ENCODE measurements at places on chromosomes 16 and 17.
A peak's percentile ranks its signal among the peaks of the same experiment; 100 is the strongest.

- DNase-seq: no peak
These were observed 47.9 kb downstream of the STH start for GRCh38 chr17:46046957-46047356.

- no peak for DNase-seq
These were observed 678 bp downstream of the MGAT5B start for GRCh38 chr17:76868669-76869495.

DNA sequence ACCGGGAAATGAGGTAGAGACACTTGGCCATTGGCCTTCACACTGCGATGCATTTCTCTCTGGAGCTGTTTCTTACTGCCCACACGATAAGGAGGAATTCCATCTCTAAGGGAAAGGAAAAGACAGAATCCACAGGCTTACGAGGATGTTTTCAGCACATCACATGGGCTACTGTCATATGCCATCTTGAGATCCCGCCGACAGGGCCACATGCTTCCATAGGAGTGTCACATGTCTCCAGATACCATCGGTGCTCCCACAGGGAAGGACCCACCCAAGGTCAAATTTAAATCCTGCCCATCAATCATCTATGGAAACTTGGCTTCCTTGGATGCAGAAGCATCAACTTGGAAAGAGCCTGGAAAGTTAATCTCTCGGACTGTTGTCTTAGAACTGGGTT, 20.0 kb downstream of the AXIN2 start:
- DNase-seq: no peak

- DNase-seq: no peak
These were observed 9.3 kb downstream of the UBE2G1 start for GRCh38 chr17:4357030-4357628.

- DNase-seq: no peak
These were observed 10.3 kb upstream of the MLYCD start for GRCh38 chr16:83888672-83889044.

DNA sequence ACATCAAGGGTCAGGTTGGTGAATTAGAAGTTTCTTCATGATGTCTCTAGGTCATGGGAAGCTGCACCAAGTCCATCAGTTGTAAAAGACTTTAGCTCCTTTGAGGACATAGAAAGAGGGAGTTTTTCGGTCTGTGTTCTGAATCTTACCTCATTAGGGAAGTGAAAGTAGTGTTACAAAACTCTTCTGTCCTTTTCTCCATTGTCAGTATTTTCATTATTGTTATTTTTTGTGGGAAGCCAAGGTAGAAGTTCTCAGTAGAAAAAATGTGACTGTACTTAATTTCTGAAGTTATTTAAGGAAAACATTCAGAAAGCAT, 24.2 kb downstream of the MAP3K3 start:
- DNase-seq: no peak

DNA sequence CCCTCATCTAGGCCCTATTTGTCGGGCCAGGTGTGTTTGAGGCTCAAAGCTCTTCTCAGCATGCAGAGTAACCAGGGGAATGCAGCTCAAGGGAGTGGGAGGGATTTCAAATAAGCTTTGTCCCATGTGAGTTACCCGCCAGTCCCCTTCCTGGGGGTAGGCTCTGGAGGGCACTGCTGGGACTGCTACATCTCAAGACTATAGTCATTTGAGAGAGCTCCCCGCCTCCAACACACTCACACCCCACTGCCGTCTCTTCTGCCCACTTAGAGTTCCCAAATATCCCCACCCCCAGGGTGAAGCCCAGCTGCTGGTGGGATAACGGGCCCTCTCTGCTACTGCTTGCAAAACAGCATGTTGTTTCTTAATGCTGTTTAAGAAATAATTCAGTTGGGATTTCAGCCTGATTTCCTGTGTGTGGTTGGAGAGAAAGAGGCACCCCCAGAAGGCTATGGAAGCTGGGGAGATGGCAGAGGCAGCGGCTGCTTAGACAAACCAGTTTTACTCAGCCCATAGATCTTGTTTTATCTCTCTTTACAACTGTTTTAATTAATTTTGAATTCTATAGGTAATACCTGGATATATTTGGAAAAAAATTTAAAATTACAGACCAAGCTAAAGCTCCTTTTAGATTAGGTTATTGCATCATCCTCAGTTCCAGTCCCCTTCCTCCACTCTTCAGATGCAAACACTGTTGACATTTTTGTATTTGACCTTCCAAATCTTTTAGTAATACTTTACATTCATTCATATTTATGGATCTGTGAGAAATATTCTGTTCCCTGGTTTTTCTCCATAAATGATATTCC, 4.1 kb upstream of the MPO start:
- DNase-seq: no peak

DNA sequence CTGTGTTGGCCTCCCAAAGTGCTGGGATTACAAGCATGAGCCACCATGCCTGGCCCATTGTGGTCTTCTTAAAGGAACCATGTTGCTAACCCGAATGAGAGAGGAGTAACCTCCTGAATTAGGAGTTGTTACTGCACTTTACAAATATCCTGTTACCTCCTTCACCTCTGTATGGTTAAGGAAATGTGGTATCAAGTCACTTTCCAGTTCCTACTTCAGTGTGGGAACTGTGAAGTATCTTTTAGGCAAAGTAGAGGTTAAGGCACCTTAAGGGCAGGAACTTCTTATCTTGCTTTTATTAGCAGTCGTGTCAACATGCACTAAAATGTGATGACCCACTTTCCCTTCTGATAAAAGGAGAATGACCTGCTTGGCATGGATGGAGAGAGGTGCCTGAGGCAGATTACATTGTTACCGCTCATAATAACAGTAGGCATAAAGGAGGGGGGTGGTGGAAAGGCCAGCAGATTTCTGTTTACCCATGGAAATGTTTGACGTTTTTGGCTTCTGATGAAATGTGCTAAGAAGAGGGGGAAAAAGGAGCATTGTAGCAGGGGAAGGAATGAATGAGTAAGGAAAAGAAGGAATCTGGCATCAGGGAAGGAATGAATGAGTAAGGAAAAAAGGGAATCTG, 28.5 kb downstream of the FTO start:
- no peak for DNase-seq

GRCh38 chr16:61887903-61888302, 148.3 kb downstream of the CDH8 start:
- DNase-seq: peak; percentile 5

DNA sequence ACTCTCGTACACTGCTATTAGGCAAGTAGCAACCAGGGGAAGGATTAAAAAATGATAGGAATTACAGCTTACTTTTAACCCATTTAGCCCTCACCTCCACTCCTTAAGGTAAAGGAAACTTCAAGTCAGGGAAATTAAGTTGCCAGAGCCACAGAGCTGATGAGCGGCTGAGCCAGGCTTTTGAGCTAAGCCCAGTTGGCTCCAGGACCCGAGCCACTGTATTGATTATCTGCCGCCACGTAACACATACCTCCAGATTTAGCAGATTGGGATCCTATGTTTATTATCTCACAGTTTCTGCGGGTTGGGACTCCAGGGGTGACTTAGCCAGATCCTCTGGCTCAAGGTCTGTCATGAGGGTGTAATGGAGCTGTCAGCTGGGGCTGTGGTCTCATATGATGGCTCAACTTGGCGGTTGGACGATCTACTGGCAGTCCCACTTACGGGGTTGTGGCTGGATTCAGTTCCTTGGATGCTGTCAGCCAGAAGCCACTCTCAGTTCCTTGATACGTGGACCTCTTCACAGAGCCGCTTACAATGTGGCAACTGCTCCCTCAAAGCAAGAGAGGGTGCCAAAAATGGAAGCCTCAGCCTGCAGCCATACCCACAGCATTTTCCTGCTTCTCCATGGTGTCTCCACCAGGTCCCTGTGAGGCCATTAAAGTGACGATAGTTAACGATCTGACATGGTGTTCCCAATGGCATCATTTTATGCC, 57.3 kb downstream of the TMEM186 start:
- DNase-seq: no peak

DNA sequence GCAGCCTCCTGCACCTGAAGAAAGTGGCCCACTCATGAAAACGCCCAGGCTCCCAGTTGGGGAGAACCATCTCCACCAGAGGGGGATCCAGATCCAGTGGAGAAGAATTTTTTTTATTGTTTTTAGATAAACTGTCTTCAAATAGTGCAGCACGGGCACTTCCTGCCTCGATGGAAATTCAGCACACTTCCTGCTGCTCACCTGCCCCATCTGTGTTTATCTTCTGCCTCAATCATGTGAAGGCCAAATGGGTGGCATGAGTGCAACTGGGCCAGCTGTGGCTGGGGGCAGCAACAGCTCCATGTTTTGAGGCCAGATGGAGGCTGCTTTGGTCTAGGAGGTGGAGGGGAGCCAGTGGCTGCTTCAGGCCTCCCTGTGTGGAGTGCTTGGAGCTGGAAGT, 75.9 kb upstream of the WSB1 start:
- DNase-seq: no peak

DNA sequence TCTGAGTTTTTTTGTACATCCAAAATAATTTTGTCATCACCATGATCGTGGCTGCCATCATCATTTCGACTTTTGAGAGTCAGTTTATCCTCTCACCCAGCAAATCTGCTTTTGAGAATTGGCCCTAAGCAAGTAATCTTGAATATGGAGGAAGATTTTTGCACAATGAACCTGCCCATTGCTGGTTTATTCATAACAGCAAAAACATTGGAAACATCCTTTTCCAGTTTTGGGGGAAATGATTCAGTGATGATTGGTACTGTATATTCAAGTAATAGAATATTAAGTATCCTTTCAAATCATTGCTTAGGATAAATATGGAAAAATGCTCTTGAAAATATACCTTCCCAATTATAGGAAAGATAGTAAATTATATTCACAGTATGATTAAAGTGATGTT, 53.1 kb downstream of the PRKCA start:
- DNase-seq: no peak

DNA sequence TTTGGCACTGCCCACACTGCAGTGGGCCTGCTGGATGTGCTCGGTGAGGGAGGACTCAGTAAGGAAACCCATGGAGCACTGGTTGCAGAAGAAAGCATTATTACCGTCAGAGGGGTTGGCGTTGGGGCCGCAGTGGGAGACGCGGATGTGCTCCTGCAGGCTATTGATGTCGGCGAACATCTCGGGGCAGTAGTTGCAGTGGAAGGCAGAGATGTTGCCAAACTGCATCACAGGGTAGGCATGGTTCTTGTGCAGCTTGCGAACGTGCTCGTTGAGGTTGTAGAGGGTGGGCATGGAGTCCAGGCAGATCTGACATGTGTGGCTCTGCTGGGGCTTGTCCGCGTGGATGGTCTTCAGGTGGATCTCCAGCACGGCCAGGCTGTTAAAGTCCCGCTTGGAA, 218.4 kb downstream of the ZNF423 start:
- no peak for DNase-seq

- peak; percentile 21 for DNase-seq
These were observed 1.2 kb upstream of the TLCD3B start for GRCh38 chr16:30032083-30032819.

DNA sequence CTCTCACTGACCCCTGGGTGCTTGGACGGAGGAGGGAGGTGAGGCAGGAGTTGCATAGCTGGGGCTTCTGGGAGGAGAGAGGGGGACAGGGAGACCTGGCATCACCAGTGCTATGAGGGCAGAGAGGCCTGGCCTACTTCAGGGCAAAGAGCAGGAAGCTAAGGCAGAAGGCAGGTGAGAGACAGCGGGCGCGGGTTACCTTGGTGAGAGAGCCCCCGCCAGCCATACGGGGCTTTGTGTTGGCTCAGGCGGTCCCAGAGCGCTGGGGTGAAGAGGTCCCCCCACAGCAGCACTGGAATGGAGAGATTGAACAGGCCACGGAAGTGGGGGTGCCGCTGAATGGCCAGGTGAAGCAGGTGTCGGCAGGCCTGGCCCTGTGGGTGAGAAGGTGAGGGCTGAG, 11.5 kb downstream of the ST6GALNAC2 start:
- no peak for DNase-seq

DNA sequence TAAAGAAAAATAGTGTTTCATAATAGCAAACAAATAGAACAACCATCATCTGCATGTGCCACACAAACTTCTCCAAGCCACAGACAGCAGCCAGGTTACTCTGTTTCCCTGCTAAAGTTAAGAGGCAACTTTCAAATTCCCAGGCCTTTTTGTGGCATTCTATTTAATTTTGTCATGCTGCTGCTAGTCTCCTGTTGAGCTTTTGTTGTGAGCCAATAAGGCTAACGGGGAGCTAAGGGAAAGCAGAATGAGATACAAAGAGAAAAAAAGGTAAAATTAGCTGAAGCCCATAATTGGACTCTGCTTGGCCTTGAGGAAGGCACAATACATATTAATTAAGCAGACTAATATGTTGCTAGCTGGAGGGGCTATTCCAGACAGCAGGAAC, 74.7 kb upstream of the GNAO1 start:
- no peak for DNase-seq

DNA sequence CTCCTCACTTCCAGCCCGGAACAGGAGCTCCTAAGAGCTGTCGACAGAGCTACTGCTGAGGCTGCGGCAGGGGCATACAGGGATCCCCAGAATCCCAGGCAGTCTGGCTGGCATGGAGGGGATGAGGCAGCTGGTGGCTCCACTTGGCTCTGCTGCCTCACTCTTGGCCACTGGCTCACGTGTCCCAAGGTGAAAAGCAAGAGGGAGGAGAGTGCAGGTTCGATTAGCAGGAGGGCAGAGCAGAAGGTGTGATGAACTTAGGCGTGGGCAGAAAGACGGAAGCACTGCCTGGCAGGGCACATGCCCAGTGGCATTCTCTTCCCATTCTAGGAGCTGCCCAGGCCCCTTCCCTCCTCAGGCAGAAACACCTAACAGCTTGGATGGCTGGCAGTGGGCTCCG, 11.3 kb upstream of the TBX21 start:
- no peak for DNase-seq

DNA sequence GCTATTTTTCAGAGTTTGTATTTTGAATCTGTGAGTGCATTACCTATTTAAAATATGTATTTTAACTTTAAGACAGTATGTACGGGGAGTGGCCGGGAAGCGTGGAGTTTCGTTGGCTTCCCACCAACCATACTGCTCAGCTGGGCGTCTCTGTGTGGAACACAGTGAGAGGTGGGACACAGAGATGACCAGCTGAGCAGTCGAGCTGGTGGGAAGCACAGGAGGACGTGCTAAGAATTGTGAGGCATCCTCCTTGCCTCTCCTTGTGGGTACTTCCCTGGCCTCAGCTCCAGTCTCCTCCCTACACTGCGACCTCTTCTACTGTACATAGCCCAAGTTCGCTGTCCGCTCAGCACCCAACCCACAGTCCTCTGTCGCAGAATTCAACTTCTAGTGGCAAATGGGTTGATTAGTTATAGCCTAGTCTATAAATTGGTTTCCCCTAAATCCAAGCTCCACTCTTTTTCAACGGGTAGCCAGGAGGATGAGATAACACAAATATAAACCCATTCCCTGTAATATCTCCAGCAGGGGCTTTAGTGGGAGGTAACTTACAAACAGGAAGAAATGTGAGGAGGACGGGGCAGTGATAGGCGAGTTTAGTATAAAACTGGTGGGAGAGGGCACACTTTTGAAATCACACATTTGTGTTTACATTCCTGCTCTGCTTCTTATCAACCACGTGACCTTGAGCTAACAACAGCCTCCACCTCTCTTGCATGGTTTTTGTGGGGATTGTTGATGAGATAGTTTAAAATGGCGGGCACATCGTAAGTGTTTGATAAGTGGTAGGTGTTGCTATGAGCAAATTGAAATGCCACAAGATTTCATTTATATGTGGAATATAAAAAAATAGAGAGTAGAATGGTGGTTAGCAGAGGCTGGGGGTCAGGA, 211.9 kb upstream of the HS3ST3A1 start:
- no peak for DNase-seq

Measured in kidney epithelial cell (primary cell).